ENCODE measurements at places on chromosomes 7 and 10.

DNA sequence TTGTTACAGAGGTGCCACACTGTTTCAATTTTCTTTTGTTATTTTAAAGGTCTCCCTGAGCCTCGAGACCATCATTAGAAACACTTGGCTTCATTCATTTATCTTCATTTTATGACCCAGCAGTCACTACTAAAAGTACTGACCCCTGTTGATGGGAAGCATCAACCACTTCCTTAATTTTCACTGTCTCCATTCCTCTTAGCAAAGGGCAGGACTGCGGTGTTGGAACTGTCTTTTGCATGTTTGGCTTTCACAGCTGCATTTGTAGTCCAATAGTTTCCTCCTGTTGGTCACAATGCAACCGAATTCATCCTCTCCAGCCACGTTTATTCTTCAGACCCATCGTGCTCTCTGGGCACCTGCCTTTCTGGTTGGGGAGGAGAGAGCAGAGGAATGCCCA is 46.7 kb upstream of the PDZD8 start:
- no peak for DNase-seq

GRCh38 chr10:122112021-122112616 is 123.2 kb downstream of the TACC2 start:
- DNase-seq, result no peak

GRCh38 chr7:52129278-52129677 is 812.7 kb upstream of the COBL start:
- DNase-seq, result no peak

GRCh38 chr7:140230516-140230860 is 53.7 kb upstream of the KDM7A start:
- DNase-seq, result no peak

GRCh38 chr10:26805567-26806245 is 55.1 kb downstream of the ABI1 start:
- no peak for DNase-seq

DNA sequence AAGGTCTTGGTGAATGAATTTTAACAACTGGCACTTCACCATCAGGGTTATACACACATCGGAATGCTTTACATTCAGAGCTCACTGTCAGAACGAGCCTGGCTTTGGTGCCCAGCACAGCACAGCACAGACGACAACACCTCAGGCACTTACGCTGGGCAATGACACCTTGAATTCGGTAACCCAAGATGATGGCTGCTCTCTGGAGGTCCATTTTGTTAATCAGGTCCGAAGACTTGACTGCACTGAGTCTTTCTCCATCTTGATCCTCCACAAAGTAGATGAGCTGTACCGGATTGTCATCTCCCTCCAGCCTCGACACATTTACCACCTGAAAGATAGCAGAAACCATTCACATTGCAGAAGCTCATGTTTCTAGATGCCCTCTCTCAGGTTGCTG is 82.4 kb downstream of the KIAA1549 start:
- DNase-seq, result no peak

DNA sequence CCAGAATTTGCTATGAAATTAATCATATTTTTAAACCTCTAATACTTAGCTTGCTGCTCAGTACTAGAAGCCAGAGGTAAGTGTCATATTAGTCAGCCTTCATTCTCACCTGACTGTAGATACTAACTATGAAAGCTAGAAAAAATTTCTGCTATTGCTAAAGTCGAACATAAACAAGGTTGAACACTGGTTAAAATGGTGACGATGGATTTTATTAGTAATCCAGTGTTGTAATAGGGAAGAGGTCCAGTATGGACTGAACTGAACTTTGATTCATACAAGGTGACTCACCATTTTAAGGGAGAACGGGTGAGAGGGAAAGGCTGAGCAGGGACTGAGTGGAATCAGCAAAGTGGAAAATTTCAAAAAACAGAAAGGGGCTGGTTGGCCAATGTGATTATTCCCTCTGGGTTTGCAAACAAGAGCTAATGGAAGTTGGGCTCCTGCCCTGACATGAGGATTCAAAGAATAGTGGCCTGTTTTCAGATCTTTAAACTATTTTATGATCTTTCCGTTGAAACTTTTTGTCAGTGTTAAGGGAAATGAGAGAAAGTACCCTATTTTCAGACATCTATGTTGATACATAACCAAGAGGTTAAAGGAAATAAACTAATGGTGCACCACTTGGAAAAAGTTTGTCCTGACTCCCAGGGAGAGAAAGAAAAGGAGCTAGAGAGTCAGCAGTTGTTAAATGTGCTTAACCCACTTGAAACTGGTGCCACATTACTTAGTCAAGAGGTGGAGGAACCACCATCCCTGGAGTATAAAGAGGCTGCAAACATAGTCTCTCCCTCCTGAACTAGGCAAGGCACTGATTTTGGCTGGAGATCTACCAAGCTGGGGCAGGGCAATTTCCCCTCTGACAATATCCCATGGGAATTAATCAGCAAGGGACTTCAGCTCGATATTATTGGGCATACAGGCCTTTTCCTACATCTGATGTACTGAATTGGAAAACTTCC is 15.3 kb upstream of the AKR1C1 start:
- DNase-seq, result no peak

DNA sequence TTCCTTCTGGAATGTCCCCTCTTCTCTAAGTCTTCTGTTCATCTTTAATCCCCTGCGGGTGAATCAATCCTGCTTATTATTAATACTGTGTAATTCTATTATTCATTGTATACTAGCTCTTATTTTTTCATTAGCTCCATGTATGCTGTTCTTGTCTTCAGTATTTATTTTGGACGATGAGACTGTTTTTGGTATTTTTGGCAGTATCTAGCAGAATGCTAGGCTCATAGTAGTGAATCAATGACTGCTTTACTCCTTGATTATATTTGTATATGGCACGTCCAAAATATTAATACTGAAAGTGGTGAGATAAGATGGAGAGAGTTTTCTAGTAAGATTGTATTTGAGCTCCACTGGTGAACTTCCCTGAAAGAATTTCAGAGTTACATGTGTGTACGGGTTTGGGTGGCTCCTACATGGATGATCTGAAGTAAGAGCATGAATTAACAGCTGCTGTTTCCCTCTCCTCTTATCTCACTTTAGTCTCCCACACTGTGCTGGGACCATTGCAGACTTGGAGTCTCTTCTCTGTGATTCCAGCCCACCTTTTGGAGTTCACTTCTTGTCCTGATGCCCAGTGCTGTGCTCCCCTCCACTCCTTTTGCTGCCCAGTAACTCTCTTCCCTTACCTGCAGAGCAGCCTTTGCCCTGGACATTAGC is 226.0 kb downstream of the CDK14 start:
- no peak for DNase-seq

- no peak for DNase-seq
Observed at GRCh38 chr7:152137476-152138025, 112.1 kb downstream of the GALNT11 start.

- DNase-seq, result no peak
Observed at GRCh38 chr10:121536310-121536913, 61.8 kb downstream of the FGFR2 start.

DNA sequence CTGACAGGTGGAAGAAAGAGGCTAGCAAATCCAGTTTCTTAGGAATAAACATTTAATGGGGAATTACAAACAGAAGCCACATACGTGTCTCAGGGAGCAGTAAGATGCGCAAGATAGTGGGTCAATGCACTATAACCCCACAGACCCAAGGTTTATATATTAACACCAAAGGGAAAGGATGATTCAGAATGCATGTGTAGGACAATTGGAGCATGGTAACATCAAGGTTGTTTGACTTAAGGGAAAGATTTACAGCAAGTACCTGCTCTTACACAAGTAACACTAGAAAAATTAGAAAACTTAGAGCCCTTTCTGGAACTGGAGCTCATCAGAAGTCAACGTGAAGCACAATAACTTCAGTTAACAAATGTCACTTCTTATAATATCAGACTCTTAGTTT is 161.1 kb upstream of the ZWINT start:
- no peak for DNase-seq

DNA sequence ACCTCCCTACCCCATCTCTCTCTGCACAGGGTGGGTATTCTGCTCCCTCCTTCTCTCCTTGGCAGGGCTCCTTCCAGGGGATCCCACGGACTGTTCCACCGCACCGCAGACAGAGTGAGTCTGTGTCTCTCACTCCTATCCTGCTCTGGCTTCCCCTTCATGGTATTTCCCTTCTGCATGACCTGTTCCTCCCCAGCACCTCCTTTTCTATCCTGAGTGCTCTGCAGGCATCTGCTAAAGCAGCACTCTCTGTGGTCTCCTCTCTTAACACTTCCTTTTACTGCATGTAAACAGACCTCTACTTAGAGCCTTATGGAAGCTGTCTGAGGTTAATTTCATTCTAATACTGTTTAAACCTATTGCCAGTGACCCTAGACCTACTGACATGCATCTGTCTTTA is 171.5 kb downstream of the CCSER2 start:
- no peak for DNase-seq

GRCh38 chr10:126423732-126424491 is 35.6 kb upstream of the ADAM12 start:
- DNase-seq, result no peak

DNA sequence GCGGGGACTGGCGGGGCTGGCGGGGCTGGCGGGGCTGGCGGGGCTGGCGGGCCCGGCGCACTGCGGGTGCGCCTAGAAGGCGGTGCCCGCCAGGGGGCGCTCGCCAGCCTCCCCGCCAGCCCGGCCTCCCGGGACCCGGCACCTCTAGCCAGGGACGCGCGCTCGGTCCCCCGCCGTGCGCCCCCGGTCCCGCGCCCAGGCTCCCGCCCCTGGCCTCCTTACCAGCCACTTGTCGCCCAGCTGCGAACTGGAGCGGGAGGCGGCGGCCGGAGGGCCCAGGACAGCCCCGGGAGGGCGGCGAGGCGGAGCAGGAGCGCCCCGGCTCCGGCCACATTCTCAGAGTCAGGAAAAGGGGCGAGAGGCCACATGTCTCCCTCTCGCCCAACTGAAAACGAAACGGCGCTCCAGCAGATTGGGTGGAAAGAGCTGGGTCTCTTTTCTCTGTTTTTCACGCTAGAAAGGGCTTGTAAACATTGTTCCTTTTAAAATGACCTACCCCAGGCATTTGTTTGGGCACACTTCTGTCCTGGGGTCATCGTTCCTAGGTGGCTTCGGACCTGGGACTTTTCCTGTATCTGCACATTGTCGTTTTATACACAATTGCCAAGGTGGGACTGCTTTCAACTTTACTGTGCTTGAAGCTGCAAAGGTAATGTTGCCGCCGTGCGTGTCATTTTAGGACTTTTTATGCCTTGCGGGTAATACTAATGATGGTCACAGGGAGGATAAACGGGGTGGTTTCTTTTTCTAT is 378 bp upstream of the PRKCQ start:
- DNase-seq, result no peak

DNA sequence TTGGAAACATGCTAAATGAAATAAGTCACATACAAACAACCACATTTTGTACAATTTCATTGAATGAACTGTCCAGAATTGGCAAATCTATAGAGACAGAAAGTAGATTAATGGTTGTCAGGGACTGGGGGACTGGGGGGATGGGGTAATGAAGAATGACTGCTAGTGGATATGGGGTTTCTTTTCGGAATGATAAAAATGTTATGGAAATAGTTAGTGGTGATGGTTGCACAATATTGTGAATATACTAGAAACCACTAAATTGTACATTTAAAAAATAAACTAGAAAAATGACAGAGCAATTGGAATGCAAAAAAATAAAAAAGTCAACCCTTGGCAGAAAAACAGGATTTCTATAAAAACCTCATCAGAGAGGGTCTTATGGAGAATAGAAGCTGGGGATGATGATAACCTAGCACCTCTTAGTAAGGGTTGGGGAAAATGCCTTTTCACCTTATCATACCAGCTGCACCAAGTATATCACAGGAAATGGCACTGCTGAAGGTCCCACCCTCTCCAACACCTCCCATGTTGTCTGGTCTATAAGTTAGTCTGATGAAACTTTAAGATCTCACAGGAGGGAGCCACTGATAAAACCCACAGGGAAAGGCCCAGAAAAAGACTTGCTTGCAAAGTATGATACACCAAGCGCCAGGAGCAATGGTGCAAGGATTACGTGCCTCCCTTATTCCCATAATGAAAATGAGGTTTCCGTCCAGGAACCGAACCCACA is 23.1 kb upstream of the JAZF1 start:
- no peak for DNase-seq

DNA sequence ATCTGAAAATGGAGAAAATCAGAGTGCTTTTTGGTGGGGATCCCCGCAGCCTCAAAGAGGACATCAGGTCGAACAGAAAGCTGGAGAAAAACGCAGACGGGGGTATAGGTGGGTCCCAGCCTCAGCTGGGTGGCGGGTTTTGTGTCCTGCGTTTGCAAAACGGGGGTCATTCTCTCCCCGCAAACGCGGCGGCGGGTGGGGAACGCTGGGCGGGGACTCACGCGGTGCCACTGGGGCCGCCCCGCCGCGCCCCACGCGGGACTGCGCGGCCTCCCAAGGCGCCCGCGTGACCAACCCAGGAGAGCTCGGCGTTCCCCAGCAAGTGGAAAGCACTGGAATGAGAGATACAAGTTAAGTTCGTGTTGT is 806 bp upstream of the VIPR2 start:
- DNase-seq, result no peak

DNA sequence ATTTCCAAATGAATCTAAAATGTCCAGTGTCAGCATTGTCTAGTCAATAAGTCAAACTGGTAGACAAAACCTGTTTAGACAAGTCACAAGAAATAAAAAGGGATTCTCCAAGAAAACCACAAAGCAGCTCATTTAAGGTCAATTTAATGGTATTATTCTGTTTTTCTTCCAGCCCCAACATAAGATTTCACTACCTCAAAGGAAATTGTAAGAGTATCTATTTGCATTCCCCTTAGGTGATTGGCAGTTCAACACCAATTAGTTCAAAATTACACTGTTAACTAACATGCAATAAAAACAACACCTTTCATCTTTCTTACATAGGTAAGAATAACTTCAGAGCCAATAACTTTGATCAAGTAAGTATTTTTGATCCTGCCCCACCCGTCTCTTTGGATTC is 106.3 kb downstream of the RNF32 start:
- no peak for DNase-seq

DNA sequence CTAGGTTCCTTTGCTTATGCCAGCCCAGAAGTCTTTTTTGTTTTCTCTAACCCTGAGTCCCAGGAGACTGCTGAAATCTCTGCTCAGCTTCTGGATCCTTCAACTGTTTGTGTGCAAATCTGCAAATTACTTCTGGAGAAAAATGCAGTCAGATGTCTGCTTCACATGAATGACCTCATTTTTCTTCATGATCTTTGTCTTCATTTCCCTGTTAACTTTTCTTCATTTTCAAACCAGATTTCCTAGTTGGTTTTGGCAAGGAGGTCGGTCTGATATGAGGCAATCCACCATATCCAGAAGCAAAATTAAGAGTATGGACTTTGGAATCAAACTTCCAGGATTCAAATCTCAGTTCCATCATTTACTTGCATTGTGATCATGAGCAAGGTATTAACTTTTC is 66.8 kb downstream of the ZNF503 start:
- no peak for DNase-seq
